Hematopoietic multipotent progenitor cell treated with erythropoietin and hydrocortisone succinate and interleukin-3 and kit ligand, for 17 days (in vitro differentiated cells): ENCODE measurements at places on chromosomes 16 and 17.

DNA sequence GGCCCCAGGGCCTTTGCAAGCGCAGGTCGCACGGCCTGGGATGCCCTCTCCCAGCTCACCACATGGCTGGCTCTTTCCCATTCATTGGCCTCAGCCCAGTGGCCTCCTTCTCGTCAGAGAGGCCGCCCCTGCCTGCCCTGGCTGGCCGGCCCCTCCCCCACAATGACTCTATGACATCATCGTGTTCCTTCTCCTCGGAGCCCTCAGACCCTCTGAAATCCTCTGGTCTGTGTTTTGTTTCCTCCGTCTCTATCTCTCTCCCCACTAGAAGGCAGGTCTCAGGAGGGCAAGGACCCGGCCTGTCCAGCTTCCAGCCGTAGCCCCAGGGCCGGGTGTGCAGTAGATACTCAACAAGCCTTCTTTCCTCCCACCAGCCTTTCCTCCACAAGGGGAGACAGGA is 164.8 kb upstream of the FOXF1 start:
- DNase-seq, result no peak

- DNase-seq, result no peak
Observed at GRCh38 chr17:37417852-37418251, 11.2 kb downstream of the TADA2A start.

DNA sequence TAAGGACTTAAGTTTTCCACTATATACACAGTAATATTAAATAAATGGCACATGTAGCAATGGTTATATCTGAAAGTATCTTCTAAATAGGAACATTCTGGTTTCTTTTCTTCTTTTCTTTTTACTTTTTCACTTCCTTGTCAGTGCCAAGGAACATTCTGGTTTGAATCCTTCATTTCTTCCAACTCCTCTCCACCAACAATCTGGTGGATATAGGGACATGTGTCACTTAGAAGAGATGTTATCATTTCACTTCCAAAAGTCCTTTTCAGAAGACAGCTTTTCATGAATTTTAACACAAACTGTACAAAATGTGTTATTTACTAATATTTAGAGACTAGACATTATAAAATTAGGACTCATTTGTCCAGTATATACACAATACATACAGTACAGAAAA is 7.9 kb upstream of the GOT2 start:
- DNase-seq, result no peak

DNA sequence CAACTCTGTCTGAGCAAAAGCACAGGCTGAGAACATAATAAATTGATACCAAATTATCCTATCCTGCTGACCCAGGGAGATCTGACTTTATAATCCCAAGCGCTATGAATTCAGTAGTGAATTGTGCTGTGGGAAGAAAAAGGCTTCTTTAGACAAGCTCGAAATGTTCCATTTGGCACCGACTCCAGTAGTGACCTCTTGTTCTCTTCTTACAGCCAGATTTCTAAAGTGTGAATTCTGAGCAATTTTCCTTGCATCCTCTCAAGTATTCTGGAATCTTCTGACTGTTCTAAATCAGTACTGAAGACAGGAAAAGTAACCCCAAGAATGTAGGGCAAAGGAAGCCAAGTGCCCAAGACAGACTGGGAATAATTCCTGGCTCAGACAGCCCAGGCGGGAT is 58.2 kb downstream of the CDYL2 start:
- no peak for DNase-seq

GRCh38 chr16:314351-314750 is 31.4 kb downstream of the PDIA2 start:
- no peak for DNase-seq

DNA sequence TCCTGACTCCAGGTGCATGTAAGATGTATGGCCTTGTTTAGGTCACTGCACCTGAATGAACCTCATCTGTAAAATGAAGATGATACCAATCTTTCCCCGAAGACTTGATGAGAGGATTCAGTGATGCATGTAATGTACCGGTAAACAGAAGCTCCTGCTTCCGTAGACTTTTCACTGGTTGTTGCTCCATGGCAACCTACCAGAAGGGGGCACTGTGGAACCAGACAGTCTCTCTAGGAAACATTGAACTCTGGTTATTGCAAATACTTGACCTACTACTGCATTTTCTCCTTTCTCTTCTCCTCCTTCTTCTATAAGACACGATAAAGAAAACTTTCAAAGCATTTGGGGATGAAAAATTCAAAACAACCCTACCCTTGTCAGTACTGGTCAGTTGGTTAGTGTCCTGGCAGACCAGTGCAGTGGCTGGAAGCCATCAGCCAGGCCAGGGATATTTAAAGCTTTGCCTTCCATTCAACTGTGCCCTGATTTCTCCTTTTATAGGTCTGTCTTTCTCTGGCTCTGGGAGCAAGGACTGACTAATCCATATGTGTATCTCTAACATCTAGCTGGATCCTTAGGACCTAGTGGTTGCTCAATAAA is 667.4 kb upstream of the SALL1 start:
- no peak for DNase-seq

- DNase-seq, result no peak
Observed at GRCh38 chr17:61218438-61218837, 181.2 kb upstream of the TBX2 start.

DNA sequence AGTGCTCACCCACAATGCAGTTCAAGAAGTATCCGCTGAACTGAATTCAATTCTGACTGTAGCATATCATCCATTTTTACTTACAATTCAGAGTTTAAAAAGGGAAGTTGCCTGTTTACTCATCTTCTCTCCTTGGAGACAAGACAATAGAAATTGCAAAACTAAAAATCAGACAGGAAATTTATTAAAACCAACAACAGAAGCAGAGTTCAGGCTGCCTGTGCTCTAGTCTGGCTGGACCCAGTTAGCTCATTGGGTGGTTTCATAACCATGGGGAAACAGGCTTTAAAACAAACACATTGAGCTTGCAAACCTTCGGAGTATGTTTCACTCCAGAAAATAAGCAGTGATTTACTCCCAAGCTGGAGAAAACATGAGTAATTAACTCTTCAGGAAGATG is 321.4 kb downstream of the GRIN2A start:
- DNase-seq, result no peak

DNA sequence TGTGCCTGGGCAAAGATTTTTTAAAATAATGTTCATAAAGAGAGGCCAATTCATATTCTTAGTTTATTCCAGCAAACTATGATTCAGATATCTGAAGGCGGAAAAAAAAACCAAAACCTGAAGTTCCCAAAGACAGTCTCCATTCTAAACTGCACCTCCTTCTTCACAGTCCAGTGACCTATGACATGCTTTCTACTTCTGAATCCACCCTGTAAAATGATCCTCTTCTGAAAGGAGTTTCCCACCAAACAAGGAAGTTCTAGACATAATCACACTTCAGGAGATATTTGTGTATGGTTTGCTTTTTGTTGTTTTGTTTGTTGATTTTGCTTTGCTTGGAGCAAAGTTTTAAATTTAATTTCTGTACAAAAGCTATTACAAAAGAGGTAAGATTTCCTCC is 12.9 kb upstream of the CHST4 start:
- DNase-seq, result no peak

DNA sequence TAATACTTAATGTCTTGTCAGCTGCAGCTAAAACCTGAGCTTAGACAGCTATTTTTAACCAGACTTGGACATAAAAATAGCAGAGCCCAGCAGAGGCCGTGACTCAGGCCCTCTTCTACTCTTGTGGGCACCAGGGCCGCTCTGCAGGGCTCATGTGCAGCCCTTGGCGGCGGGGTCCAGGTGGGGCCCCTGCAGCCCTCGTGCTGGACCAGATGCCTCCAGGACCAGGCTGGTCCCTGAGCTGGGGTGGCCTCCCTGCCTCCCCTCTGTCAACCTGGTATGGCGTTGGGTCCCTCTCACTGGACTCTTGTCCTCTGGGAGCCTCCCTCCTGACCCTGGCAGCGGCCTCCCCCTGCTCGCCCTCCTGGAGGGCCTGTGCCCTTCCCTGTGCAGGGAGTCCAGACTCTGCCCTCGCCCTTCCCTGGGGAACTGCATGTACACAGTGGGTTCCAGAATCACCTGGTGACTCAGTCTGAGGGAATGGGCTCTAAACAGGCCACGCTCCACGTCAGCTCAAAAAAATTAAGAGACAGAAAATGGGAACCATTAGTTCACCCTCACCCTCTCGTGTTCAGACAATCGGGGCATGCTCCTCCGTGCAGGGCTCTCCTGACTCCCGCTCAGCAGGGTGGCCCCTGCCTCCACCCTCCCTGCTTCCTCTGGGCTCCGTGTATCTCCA is 9.7 kb downstream of the CDK5R1 start:
- no peak for DNase-seq

DNA sequence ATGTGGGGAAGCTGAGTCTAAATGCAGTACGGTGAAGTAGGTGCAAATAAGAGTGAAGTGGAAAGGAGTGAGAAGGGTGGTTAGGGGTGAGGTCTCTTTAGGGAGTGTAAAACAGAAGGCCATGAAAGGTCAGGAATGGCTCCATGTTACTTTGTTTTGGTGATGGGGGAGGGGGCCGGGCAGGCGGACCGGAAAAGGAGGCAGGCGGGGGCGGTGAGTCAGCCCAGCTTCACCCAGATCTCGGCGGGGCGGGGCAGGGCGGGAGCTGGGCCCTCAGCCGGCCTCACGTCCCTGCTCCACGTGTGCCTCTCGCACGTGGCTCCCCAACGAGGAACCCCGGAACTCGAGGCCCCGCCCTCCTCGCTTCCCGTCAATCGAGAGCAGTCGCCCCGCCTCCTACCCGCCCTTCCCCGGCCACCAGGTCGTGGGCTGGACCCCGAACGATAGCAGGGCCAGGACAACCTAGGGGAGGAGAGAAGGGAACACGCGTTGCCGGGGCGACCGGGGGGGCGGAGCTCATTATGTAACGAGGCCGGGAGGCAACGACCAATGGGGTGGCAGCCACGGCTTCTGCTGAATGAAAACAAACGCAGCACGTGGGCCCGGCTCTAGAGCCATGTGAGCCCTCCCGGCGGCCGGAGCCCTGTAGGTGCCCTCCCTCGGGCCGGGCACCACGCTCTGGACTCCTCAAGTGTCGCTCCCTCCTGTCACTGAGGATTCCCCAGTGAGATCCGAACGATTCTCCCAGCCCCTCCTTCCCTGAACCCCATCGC is 1.4 kb downstream of the NR1D1 start:
- peak; percentile 99 for DNase-seq

DNA sequence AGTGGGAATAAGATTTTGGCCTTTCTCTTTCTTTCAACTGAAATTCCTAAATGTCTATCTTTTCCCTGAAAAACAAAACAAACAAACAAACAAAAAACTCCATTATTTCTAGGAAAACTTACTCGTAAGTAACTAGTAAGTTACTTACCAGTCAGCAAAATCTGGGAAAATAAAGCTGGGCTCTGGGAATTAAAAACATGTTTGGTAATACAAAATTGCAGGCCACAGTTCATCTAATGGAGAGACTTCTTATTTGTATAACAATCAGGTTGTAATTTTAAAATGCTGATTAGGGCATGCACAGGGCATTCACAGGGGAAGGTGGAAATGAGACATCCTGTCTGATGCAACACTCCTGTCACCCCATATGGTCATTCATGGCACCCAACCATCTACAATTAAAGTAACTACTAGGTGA is 3.8 kb upstream of the WIPI1 start:
- DNase-seq, result peak; percentile 50

GRCh38 chr16:31221357-31222160 is 4.6 kb upstream of the PYDC1 start:
- DNase-seq, result no peak

DNA sequence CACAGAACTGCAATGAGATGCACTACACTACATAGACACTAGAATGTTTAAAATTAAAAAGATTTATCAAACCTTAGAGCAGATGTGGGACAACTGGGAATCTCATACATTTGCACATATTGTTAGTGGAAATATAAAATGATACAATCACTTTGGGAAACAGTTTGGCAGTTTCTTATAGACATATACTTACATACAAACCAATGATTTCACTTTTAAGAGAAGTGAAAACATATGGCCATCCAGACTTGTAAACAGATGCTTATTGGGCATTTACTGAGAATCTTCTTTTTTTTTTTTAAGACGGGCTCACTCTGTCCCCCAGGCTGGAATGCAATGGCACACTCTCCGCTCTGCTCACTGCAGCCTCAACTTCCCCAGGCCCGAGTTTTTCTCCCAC is 50.1 kb downstream of the AXIN2 start:
- no peak for DNase-seq

DNA sequence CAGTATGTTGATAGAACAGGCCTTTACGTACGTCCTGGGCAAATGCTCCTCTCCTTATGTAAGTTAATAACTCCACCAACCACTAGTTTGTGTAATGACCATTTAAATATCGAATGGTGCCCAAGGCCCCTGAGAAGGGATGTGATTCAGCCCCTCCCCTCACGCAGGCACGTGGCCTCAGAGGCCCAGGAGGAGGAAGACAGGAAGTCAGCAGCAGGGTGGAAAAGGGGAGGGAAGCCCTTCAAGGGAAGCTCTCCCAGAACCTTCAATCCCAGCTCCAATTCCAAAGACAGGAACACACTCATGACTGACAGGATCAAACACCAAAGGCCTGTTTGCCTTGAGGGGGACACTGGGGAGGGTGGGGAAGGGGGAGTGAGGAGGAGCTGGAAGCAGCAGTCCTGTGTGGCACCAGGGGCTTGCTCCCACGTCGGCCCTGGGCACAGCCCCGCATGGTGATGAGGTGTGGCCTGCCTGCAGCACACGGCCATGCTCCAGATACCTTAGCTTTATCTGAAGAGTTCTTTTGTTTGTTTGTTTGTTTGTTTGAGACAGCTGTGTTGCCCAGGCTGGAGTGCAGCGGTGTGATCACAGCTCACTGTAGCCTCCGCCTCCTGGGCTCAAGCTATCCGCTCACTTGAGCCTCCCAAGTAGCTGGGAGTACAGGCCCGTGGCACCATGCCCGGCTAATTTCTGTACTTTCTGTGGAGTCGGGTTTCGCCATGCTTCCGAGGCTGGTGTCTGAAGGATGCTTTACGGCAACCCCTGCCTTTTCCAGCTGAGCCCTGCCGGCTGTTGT is 105.0 kb downstream of the ZNF778 start:
- no peak for DNase-seq

GRCh38 chr17:10633738-10634379 is 23.2 kb downstream of the MYH3 start:
- no peak for DNase-seq

- DNase-seq, result no peak
Observed at GRCh38 chr16:29650771-29651170, 12.3 kb upstream of the SPN start.

GRCh38 chr17:6328279-6328678 is 106.6 kb downstream of the AIPL1 start:
- DNase-seq, result no peak

DNA sequence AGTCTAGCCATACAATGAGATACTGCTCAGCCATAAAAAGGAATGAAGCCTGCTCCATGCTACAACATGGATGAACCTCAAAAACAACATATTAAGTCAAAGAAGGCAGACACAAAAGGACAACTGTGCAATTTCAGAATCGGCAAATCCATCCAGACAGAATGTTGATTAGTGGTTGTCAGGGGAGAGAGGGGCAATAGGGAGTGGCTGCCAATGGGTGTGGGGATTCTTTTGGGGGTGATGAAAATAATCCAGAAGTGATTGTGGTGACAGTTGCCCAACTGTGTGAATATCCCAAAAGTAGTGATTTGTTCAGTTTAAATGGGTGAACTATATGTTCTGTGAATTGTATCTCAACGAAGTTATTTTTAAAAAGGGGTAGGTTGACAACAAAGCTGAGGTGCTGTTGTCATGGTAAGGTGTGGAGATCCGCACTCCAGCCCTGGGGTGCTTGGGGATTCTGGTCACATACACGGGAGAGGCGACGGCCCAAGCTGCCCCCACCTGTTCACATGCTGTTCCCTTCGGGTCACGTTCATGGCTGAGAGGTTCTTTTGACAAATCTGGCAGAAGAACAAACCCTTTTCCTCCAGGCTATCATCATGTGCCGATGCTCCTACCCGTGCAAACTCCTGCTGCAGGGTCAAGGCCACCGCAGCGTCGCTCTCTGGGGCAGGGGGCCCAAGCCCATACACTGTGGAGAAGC is 9.6 kb downstream of the SLX4 start:
- DNase-seq, result no peak

GRCh38 chr16:47611042-47611441 is 149.9 kb downstream of the PHKB start:
- DNase-seq, result no peak
